ENCODE measurements at places on chromosomes 2 and 18.
A peak's percentile ranks its signal among the peaks of the same experiment; 100 is the strongest.

- DNase-seq, result no peak
These were observed 294.7 kb upstream of the LRP1B start for GRCh38 chr2:142425551-142425950.

GRCh38 chr2:236899950-236900640, 185.6 kb upstream of the COPS8 start:
- no peak for DNase-seq

- DNase-seq, result no peak
These were observed 144.0 kb downstream of the LDLRAD4 start for GRCh38 chr18:13362607-13363006.

DNA sequence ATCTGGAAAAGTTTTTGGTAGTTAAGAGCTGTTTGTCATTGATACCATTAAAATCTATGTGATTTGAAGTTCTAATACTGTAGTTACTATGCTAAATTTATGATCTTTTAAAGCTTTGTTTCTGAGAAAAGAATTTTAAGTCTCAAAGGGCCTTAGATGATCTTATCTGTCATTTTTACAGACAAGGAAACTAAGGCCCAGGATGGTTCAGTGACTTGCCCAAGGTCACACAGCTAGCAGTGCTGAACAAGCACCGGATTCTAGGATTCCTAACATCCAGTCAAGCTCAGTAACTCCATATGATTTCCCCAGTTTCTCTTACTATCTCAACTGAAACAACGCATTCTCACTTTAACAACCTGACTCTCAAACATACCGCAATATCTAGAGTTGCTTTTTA, 37.7 kb downstream of the PELI1 start:
- DNase-seq, result no peak

DNA sequence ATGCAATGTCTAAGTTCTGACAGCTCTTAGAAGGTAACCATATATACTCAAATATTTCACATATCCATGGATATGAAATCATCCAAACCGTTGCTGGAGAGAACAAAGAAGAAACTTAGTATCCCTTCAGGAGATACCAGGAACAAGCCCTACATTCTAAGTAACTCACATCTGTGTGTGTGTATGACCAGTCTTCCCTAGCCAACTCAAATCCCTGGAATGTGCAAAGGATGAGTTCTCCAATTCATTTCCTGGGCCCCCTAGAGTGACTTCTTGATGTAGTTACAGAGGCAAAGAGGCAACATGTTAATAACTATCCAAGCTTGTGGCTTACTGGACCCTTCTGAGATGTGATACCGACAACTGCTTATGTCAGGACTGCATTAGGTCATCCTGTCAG, 20.1 kb downstream of the TPGS2 start:
- no peak for DNase-seq

GRCh38 chr2:29954316-29954715, 32.9 kb upstream of the ALK start:
- DNase-seq, result no peak

GRCh38 chr2:138718405-138718804, 61.8 kb downstream of the NXPH2 start:
- no peak for DNase-seq

DNA sequence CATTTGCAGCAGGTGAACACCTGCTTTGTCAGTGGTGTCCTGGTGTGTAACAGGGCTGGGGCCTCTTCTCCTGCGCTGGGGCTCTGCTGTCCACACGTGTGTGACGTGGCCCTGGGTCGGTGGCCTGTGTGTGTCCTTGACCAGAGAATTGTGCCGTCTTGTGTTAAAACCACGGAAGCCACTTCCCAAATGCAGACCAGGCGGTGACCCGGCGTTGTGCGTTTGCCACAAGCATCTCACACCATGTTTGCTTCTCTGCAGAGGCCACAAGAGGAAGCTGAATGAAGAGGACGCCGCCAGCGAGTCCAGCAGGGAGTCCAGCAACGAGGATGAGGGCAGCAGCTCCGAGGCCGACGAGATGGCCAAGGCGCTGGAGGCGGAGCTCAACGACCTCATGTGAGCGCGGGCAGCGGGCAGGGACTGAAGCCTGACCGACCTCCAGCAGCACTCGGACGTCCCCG, 44.3 kb upstream of the KCNG2 start:
- DNase-seq, result no peak

DNA sequence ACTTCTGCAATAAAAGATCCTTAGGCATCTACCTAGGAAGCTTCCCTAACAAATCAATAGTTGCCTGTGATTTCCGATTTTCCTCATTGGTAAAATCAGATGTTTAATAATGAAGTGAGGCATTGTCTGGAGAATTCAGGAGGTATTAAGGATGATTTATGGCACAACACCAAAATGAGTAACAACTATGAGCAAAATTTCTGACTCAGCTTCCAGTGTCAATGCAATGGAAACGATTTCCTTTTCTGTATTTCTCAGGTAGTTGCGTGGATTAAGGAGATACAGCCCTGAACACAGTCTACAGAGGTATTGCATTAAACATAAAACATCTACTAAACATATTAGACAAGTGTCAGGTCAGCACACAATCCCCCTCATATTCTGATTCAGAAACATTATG, 99.5 kb downstream of the EPB41L3 start:
- no peak for DNase-seq

GRCh38 chr2:439077-439476, 151.2 kb upstream of the ALKAL2 start:
- no peak for DNase-seq

- DNase-seq, result peak; percentile 66
These were observed 40.7 kb upstream of the GALR1 start for GRCh38 chr18:77208964-77209363.

- peak; percentile 74 for DNase-seq
These were observed 127.3 kb downstream of the PRKCE start for GRCh38 chr2:45778720-45779171.

- DNase-seq, result peak; percentile 47
These were observed 70.6 kb upstream of the PSMD14 start for GRCh38 chr2:161237392-161238264.

GRCh38 chr2:23376972-23377371, 8.0 kb upstream of the KLHL29 start:
- no peak for DNase-seq

DNA sequence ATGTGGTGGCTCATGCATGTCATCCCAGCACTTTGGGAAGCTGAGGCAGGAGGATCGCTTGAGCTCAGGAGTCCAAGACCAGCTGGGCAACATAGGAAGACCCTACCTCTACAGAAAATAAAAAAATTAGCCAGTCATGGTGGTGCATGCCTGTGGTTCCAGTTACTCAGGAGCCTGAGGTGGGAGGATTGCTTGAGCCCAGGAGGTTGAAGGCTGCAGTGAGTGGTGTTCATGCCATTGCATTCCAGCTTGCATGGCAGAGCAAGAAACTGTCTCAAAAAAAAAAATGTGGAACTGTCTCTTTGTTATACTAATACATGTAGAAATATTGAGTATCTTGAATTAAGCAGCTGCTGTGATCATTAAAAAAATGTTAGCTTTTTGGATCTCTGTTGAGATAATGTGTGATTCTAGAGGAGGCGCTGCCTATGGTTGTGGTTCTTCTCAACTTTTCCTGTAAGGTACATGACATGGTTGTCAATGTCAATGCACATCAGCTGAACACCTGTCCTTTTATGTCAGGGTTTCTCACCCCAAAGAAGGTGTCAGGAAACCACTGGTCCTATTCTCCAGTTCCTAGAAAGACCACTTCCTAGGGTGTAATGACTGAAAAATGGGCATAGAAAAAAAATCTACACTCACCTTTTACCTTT, 34.7 kb upstream of the IL1RL1 start:
- DNase-seq, result peak; percentile 48

DNA sequence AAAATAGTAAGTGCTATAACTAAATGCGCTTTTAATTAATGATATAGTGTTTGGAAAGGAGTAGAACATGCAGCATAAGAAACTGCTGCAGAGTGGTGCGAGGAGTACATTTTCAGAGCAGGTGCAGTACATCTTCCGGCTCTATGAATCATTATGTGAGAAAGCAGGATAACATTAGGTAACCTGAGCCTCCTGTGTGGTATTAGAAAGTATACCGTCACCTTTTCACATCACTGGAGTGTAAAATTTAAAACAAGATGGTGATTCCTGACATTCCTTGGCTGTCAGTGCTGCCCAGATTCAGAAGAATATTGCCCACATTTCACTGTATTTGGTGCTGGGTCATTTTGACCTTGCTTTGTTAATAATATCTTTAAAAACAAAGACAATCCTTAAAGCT, 7.8 kb upstream of the DYNC2LI1 start:
- DNase-seq, result no peak

DNA sequence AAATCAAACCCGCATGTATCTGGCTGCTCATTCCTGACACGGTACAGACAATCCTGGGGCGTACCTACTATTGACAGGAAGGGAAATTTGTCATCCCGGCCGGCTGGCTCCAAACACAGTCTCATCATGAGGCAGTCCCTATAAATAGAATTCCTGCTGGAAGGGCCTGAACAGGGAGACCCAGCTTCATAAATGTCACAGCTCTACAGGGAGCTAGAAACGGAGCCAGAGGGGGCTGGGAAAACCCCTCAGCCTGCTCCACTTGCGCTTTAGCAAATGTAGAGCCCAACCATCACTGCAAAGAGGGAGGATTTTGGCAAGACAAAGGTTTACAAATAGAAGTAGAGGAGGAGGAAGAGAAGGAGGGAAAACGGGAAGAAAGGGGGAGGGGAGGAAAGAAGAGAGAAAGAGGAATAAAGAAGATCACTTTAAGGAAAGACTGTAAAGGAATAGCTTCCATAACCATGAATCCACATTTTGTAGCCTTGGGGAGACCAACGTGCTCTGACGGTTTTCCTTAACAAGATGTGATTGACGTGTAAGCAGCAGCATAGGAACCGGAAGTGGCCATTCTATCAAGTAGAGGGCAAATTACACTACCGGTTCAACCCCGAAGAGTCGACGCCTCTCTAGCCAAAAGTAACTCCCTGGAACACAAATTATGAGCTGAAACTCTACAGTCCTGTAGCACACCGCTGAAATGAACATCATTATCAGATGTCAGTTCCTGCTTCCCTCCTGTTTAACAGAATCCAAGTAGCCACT, 56.8 kb upstream of the TTN start:
- DNase-seq, result no peak

DNA sequence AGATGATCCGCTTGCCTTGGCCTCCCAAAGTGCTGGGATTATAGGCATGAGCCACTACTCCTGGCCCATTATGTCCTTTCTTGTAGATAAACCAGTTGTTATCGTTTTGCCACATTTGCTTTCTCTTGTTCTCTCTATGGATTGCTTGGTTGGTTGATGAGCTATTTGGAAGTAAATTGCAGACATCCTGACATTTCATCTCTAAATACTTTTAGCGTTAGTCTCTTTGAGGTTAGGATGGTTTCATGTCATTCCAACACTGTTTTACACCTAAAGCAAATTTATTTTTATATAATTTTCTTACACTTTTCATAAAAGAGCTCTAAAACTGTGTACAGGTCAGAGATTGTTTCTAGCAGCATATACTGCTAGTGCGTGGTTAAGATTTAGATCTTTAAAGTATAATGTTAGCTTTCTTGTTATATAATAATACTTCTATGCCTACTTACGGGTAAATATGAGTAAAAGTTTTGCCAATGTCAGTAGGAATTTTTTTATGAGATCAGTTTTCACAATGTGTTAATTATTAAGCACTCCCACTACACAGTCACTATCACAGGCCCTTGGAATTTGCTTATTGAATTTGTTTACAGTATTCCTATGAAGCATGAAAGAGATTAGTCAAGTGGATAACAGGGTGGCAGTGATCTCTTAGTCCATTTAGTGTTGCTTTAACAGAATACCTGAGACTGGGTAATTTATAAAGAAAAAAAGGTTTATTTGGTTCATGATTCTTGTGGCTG, 10.3 kb downstream of the POLI start:
- DNase-seq, result no peak

DNA sequence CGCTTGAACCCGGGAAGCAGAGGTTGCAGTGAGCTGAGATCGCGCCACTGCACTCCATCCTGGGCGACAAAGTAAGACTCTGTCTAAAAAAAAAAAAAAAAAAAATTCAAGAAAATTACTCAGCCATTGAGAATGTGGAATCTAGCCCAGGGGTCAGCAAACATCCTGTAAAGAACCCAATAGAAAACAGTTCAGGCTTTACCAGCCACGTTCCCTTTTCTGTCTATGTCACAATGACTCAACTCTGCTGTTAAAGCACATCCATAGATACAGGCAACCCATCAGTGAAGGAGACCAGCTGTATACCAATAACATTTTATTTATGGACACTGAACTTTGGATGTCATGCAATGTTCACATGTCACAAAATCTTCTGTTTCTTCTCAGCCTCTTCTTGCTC, 435.6 kb upstream of the GYPC start:
- DNase-seq, result no peak

DNA sequence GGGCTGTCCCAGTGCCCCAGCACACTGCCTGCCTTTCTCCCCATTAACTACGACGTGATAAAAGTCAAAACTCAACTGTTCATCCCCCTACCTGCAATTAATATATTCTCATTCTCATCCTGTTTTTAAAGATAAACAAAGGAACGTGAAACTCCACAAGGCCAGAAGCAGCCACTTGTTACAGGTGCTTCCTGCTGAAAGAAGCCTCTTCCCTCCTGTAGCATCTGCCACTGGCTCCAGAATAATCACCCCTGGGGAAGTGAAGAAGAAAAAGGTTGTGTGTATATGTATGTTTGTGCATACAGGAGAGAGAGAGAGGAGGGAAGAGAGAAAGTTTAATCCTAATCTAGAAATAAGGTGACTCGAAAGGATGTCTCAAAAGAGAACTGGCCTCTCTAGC, 27.1 kb downstream of the KIAA2012 start:
- no peak for DNase-seq

DNA sequence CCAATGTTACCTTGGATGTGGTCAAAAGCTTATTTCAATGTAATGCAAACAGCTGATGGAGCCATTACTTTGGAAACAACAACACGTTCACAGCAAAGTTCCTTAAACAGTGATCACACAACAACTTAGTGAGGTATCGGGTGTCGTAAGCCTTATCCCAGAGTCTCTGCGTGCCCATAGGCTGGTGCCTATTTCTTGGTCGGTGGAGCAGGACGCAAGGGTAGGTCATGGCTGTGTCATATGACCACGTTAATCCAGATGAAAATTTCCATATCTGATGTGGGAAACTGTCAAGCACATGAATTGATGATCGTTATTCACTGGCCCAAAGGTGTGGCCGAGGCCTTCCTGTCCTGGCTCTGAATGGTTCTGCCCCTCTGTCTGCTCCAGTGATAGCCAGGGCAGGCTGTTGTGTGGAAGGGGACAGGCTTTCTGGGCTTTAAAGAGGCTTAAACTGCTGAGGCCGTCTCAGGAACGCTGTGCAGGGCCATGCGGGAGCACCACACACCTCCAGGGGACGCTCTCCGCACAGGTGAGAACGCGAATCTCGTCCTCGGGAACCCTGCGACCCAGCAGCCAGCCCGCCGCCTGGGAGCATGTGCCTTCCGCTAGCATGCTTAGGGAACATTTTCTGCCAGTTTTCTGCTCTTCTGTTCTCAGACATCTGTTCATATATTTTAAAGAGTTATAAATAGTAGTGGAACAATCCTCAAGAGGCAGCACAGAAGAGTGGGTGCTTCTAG, 90.6 kb downstream of the KCTD1 start:
- no peak for DNase-seq

DNA sequence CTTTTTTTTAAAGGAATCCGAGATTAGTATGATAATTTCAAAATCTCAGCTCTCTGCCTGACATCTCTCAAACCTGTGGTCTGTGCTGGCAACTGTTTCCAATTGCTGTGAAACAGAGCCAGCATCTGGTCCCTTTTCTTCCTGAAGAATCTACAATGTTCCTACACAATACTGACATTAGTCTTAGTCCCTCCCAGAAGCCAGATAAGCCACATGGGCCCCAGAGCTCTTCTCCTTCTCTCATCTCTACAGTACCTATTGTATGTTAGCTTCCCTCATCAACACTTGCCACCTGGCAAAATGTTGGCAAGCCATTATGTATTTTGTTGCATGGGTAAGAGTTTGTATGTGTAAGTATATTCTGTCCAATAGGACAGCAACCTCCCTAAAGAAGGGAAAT, 62.9 kb upstream of the CDKL4 start:
- DNase-seq, result no peak
